ENCODE measurements at places on chromosomes 7 and 10.

GRCh38 chr10:119991816-119992215, 99.3 kb downstream of the SEC23IP start:
- no peak for DNase-seq

- DNase-seq: no peak
Measured at GRCh38 chr10:48807791-48808470, 123.3 kb downstream of the WDFY4 start.

GRCh38 chr7:98761225-98761624, 108.6 kb downstream of the TMEM130 start:
- no peak for DNase-seq

GRCh38 chr7:22733761-22734160, 6.8 kb downstream of the IL6 start:
- no peak for DNase-seq

GRCh38 chr7:134561-135256, 57.7 kb upstream of the FAM20C start:
- DNase-seq: no peak

- no peak for DNase-seq
Measured at GRCh38 chr7:118013252-118014010, 140.2 kb upstream of the CTTNBP2 start.

- DNase-seq: no peak
Measured at GRCh38 chr10:119634219-119634544, 17.0 kb upstream of the BAG3 start.

GRCh38 chr7:69429911-69430383, 168.3 kb upstream of the AUTS2 start:
- DNase-seq: no peak

DNA sequence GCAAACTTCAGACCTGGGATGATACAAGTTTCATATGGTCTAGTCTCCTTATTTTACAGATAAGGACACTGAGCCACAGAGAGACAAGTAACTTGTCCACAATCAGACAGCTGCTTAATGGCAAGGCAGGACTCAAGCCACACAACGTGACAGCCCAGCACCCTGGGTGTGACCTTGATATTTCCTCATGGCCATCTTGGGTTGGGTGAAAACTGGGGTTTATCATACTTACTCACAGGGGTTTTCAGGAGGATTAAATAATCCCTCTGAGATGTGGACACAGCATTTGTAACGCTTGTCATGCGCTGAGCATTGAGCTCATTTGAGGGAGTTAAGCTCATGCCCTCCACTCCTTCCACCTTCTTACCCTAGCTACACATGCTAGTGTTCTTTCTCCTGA, 58.0 kb downstream of the ABLIM1 start:
- DNase-seq: no peak

GRCh38 chr7:144118341-144118740, 4.6 kb upstream of the OR2A14 start:
- no peak for DNase-seq

GRCh38 chr10:33913194-33913593, 578.7 kb upstream of the NRP1 start:
- no peak for DNase-seq

- no peak for DNase-seq
Measured at GRCh38 chr7:49791088-49791741, 17.8 kb downstream of the VWC2 start.

DNA sequence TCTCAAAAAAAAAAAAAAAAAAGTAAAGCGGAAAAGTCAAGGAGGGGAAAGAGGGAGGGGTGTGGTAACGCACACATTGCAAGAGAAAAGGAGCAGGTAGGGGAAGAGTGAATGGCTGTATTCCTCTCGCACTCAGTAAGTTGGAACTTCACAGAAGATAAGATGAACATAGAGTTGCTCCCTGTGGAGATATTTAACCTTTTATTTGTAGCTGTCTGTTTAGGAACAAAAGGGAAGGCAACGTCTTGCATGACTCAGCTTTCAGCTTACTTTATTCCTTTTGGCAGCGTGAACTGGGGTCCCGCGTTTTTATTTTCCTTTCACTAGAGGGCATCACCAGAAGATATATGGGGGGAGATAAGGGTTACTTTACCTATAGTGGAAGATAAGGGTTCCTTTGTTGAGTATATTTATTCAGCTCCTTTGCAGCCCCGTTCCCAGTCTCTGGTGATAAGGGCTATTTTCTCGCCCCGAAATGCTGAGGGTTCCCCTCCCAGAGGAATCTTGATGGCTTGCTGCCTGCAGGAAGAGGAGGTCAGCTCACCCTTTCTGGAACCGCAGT, 78.5 kb downstream of the APBB1IP start:
- DNase-seq: no peak

- no peak for DNase-seq
Measured at GRCh38 chr7:30572212-30572841, 22.4 kb upstream of the GARS1 start.

GRCh38 chr7:10977113-10977512, 3.4 kb downstream of the PHF14 start:
- no peak for DNase-seq

GRCh38 chr10:117134056-117134305, 4.1 kb downstream of the VAX1 start:
- DNase-seq: no peak

- peak; percentile 52 for DNase-seq
Measured at GRCh38 chr7:43758822-43759683, 573 bp downstream of the BLVRA start.

GRCh38 chr7:8131694-8132605, 130.0 kb downstream of the ICA1 start:
- no peak for DNase-seq

DNA sequence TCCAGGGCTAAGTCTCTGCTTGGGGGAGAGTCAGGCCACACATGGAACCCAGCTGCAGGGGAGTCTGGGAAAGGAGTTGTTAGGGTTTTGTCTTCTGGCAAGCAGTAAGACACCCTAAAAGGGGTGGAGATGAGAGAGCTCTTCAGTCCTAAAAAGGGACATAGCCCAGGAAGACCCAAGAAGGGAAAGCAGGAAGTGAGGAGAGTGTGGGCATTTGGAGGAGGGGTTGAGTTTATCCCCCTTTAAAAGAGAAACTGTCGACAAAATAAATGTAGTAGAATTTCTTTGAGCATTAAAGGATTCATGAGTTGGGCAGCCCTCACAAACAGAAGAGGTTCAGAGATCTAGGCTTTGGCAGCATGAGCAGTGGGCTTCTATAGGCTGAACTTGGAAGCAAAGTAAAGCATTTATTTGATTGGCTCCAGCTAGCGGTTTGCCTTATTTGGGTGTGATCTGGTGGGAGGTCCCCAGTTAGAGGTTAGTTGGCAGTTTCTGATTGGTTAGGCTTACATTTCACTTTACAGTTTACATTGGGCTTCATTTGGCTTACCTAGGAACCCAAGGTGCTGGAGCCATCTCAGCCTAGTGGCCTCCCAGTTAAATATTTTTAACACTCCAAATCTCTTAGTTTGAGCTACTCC, 246.7 kb downstream of the CAMK1D start:
- no peak for DNase-seq

- no peak for DNase-seq
Measured at GRCh38 chr10:117652228-117653169, 110.0 kb downstream of the EMX2 start.

DNA sequence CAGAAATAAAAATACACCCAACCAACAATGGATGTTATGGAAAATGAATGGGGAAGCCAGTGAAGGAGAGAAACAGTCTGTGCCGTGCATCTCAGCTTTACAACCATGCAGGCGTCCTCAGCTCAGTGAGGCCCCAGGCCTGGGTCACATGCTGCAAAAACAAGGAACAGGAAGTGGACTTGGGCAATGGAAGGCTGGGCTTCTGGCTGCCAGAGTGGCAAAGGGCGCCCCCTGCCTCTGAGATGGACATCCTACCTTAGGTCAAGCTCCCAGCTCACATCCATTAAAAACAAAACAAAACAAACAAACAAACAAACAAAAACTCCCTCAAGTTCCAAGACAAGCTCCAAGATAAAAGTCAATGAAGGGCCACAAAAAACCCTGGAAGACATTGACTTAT, 54.7 kb upstream of the AFAP1L2 start:
- peak; percentile 11 for DNase-seq

- no peak for DNase-seq
Measured at GRCh38 chr10:27857616-27858015, 112.0 kb upstream of the MKX start.

DNA sequence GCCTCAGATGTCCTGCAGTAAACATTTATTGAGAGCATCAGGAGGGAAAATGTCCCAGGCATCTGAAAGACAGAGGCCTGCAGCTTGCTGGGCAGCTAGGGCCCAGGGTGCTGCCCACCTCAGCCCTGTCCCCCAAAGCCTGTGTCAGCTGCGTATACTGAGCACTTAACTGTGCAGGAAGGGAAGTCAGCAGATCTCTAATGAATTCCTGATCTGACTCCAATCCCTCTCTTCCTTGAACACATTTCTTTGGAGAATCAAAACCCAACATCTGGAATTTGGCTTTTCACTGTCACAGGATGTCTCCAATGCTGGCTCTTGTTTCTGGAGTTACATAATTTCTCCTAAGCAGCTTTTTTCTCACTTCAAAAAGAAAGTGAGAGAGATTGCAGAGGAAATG, 364.7 kb upstream of the NFE2L3 start:
- no peak for DNase-seq

- DNase-seq: peak; percentile 39
Measured at GRCh38 chr10:102119417-102120141, 589 bp downstream of the LDB1 start.
